ENCODE measurements at places on chromosomes 1 and 21. TPM values are rescaled to one million over a fixed set of nuclear protein-coding genes. Genes with fewer than 3 reads are reported as not detected.

DNA sequence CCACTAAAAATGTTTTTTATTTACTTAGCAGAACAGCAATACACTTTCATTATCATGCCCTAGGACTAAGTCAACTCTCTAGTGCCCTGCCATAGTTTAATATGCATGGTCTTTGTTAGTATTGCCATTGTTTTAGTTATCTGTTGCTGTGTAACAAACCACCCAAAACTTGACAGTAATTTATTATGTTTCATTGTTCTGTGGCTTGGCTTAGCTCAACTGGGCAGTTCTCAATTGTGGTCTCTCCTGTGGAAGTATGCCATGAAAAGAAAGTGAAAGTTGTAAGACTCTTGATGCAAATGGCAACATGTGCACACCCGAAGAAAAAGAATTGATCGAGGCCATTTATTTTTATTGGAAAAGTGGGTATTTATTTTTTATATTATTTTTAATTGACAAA is 206.3 kb upstream of the KCTD3 start:
- DNase-seq: no peak

GRCh38 chr1:55526716-55527115 is 311.6 kb upstream of the USP24 start:
- no peak for DNase-seq

GRCh38 chr1:14768582-14769304 is 170.3 kb downstream of the KAZN start:
- DNase-seq: no peak

DNA sequence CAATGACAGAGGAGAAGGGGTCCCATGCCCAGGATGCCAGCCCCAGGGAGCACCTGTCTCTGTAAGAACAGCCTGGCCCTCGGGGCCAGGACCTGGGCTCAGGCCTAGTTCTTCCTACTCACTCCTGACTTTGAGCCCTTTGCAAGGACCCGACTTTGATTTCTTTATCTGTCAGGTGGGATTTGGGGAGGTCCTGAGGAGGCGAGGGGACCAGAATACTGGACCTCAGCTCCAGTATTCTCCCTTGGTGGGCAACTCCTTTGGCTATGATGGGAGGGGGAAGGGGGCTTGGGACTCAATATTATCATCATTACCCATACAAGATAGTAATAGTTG is 18.1 kb downstream of the KCNQ4 start:
- no peak for DNase-seq

- DNase-seq: no peak
These were observed 65.3 kb upstream of the BEND5 start for GRCh38 chr1:48841966-48842365.

DNA sequence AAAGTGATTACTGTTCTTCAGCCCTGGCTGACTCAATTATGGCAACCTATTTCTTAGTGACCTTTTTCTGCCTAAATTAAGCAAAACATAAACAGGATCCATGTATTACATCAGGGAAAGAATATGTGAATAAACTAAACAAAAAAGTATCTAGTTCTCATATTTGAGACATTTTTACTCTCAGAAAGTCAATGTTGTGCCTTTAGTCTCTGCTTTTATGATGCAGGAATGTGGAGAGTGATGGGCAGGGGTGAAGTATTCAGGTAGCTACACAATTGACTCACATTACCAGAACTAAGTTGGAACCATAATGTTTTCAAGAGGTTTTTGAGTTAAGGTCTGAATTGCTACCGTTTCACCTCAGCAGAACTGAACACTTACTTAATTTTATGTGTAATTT is 462.7 kb upstream of the CXADR start:
- no peak for DNase-seq

GRCh38 chr1:208139434-208140045 is 104.6 kb downstream of the PLXNA2 start:
- DNase-seq: no peak

DNA sequence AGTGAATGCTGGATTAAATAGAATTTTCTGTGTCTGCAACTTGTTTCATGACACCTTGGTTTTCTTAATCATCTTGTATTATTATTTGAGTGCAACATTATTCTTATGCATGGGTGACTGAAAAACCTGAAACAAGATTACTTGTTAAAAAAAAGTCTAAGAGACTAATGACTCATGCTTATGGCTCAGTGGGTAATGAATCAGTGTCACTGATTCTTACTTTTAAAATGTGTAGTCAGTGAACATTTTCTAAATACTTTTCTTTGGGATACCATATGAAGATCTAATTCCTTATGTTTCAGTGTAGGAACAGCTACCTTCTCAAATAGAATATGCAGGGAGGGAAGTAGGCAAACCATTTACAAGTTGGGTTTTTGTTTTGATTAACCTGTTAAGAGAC is 65.5 kb downstream of the PRKAA2 start:
- DNase-seq: no peak

GRCh38 chr1:177927021-177927596 is 42.7 kb downstream of the SEC16B start:
- no peak for DNase-seq

GRCh38 chr1:244941121-244941520 is 76.8 kb upstream of the HNRNPU start:
- no peak for DNase-seq

DNA sequence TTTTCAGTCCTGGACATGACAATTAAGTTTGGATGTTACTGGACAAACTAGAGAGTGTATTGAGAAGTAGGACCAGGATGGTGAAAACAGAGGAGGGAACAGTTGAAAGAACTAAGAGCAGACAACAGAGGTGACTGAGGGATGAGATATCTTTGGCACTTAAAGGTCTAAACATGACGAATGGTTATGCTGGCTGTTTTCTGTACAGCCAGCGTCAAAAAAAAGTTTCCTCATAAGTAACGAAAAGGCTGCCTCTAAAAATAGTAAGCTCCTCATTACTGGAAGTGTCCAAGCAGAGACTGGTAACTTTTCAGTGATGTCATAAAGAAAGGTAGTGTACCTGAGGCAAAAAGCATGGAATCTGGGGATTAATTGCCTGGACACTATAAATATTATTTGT is 35.2 kb upstream of the AK4 start:
- no peak for DNase-seq

TRIM67 gene
- not detected for total RNA-seq

DIRAS3 gene
- total RNA-seq: 3.5 TPM

MXRA8 gene
- 213 TPM for total RNA-seq

CYP4X1 gene
- total RNA-seq: 20.4 TPM

IL20 gene
- not detected for total RNA-seq

Measured in lung (tissue), 17 donors.